G401 (cell line): ENCODE measurements at places on chromosomes 11 and 22. TPM values are rescaled to one million over a fixed set of nuclear protein-coding genes. Genes with fewer than 3 reads are reported as not detected.

The SEC14L6 gene
- total RNA-seq: not detected in 2 replicates

The OR4A16 gene
- not detected in 2 replicates for total RNA-seq

The SLC2A11 gene
- not detected in 2 replicates for total RNA-seq

The MCAM gene
- 77.2 and 90.3 TPM in 2 replicates for total RNA-seq

The SEPTIN3 gene
- total RNA-seq: 1.2 and 2.4 TPM in 2 replicates

The MMP13 gene
- total RNA-seq: not detected in 2 replicates

The KCNE3 gene
- total RNA-seq: not detected in 2 replicates

The OR8D1 gene
- total RNA-seq: not detected in 2 replicates

The TRIM29 gene
- total RNA-seq: not detected in 2 replicates

The CBLIF gene
- not detected in 2 replicates for total RNA-seq

The TRPM5 gene
- not detected in 2 replicates for total RNA-seq

The SCGB1D2 gene
- total RNA-seq: not detected in 2 replicates

The PAAF1 gene
- 13.5 and 16.6 TPM in 2 replicates for total RNA-seq

The PTPN5 gene
- total RNA-seq: not detected in 2 replicates

The LINC01488 gene
- not detected in 2 replicates for total RNA-seq

The SYTL2 gene
- total RNA-seq: 16.0 and 16.8 TPM in 2 replicates
